ENCODE measurements at places on chromosomes 7 and 10.

DNA sequence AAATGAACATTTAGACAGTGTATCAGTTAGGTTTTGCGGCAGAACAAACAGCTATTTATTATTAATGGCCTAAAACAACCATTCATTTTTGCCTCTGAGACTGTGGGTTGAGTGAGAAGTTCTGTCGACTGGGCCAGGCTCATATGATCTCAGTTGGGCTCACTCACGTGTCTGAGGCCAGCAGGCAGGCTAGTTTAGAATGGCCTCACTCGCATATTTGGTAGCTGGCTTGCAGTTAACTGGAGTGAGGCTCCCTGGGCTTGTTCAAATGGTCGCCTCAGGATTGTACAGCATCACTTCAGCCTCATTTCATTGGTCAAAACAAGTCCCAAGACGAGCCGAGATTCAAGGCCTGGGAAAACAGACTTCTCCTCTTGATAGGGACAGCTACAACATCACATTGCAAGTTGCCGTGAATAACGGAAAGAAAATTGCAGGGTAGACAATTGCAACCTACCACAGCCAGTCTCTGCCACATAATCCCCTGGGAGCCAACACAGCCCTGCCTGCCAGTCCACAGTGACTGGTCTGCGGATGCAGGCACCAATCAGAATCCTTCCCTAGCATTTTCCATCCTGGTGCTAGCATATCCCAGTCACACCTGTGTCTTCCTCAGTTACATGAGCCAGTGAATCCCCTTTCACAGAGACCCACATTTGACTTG is 23.1 kb upstream of the PPIF start:
- DNase-seq: no peak

DNA sequence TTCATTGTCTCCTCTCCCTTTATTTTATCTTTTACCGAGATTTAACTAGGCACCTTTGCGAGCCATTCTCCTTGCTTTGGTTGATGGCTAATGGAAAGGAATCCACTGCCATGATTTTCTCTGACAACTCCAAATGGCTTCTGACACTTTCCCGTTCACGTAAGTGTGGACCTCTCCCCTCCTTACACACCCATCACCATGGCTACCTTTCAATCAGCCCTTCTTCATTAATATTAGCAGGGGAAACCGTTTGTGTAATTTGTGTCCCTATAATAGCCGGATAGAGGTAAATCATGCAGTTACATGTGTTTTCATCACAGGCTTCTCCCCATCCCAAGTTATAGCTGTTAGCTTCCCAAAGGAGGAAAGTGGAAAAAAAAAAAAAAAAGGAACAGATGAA is 767.3 kb downstream of the MAGI2 start:
- DNase-seq: no peak

DNA sequence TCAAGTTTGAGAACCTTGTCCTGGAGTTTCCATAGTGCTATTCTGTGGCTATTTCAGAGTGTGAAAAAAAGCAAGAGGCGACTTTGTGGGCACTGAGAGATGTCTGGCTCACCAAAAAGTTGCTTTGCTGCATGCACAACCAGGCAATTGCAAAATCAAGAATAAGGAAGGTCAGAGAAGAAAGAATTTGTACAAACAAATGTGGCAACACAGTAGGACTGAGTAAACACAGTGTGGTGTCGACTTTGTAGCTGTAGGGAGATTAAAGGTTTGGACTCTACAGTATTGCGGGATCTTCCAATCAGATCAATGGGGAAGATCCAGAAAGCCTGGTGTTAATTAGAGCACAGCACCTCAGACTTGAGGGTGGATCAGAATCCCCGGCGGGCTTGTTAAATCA is 88.1 kb upstream of the PLPP4 start:
- DNase-seq: no peak

DNA sequence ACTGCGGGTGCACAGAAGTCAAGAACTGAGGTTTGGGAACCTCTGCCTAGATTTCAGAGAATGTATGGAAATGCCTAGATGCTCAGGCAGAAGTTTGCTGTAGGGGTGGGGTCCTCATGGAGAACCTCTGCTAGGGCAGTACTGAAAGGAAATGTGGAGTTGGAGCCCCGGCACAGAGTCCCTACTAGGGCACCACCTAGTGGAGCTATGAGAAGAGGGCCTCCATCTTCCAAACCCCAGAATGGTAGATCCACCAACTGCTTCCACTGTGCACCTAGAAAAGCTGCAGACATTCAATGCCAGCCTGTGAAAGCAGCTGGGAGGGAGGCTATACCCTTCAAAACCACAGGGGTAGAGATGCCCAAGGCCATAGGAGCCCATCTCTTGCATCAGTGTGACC is 1336.0 kb upstream of the CELF2 start:
- DNase-seq: no peak

DNA sequence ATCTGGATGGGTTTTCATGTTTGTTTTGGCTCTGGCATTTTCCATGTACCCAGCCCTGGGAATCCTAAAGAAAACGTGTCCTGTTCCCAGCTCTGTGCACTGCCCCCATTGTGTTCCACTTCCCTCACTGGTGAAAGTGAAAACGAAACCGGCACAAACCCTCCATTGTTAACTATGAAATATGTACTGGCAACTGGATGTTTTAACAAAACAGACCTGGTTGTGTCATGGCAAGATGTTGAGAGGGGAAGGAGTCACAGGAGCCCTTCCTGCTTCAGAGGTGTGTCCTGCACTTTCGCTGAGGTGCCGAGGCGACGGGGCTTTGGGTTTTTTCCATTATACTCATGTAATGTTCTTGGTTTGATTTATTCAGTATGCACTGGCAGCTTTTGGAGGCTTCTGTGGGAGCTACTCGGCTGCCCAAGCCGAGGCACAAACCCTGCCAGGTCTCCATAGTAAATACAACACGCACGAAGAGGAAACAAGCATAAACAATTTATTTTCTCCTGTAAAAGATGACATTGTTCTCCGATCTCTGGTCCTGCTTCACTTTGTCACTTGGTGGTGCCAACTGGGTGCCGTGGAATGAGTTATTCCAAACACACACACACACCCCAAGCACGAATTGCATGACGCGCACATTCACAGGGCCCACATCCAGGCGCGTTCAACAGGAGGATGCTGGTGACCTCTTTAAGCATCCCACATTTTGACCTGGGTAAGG is 118.2 kb downstream of the CDK6 start:
- no peak for DNase-seq

GRCh38 chr10:100736809-100737354 is 8.5 kb upstream of the PAX2 start:
- no peak for DNase-seq

GRCh38 chr7:28328822-28329660 is 83.3 kb upstream of the CREB5 start:
- DNase-seq: no peak
